ENCODE measurements at places on chromosomes 4 and X. TPM values are rescaled to one million over a fixed set of nuclear protein-coding genes. Genes with fewer than 3 reads are reported as not detected.

Gene IQCM
- not detected for total RNA-seq

Gene G3BP2
- 251 TPM for total RNA-seq

Gene CITED1
- total RNA-seq, result not detected

DNA sequence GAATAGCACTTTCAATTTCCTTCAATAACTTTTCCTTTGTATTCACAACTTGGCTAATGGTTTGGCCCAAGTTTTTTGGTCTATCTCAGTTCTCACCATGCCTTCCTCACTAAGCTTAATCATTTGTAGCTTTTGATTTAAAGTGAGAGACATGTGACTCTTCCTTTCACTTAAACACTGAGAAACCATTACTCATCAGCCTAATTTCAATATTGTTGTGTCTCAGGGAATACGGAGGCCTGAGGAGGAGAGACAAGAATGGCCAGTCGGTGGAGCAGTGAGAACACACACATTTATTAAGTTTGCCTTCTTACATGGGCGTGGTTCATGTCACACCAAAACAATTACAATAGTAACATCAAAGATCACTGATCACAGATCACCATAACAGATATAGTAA, 56.7 kb downstream of the TSPAN5 start:
- H3K4me1 ChIP-seq, result peaks cover 37% of the 10 kb centered on the region
- peak; percentile 25 for DNase-seq

DNA sequence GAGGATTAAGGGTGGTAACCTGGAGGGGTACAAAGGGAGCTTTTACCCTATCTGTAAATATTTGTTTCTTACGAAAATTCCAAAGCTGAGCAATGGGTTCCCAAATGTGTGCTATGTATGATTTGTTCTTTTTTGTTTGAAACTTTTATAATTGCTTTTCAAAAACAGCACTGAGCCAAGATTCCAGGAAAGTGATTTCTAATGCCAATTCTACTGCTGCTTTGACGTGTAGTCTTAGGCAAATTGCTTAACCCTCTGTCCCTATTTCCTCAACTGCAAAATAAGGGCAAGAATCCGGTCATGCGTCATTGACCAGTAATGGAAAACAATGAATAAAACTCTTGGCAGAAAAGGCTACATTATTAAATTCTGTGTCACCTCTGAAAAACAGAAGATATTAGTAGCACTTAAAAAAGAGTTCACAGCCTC, 454.7 kb downstream of the IL15 start:
- H3K4me1 ChIP-seq, result no peaks in the 10 kb centered on the region
- H3K36me3 ChIP-seq, result peaks cover 31% of the 10 kb centered on the region
- no peak for DNase-seq
- no peak overlapping the region for H3K27ac ChIP-seq

DNA sequence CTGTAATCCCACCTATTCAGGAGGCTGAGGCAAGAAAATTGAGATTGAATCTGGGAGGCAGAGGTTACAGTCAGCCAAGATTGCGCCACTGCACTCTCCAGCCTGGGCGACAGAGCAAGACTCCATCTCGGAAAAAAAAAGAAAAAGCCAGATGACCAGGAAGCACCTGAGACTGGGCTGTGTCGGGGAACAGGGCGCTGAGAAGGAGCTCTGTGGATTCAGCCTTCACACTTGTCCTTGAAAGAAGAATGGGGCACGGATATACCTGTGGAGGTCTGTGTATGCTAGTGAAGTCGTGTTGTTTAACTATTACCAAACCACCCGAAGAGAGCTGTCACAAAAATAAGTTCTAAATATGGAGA, 39.3 kb upstream of the TADA2B start:
- DNase-seq, result no peak
- H3K36me3 ChIP-seq, result peaks cover 24% of the 10 kb centered on the region
- H3K4me3 ChIP-seq, result no peak overlapping the region
- H3K27me3 ChIP-seq, result no peaks in the 10 kb centered on the region

DNA sequence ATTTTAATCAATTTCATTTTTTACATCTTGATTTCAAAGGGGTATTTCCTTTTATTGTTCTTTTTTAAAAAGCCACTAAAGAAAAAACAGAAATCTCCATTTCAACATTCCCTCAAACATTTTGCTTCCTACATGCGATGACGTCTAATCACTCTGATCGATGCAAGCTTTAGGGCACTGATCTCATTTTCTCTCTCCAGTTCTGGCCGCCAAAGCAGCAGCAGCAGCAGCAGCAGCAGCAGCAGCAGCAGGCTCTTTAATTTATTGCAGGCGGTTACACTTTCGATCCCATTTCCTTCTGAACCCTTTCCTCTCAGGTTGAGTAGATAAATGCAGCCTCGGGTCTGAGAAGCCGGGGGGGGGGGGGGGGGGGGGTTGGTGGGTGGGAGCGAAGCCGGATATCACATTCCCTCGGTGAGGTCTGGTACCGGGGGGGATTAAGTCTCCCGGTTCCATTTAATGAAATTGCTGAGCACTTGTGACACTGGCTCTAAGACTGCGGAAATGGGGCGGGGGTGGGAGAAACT, 3.4 kb upstream of the PCDH7 start:
- peaks cover 76% of the 10 kb centered on the region for H3K27me3 ChIP-seq
- H3K4me1 ChIP-seq, result peaks cover 28% of the 10 kb centered on the region
- no peak for DNase-seq
- peak overlapping the region; percentile 59 for H3K4me3 ChIP-seq
- H3K36me3 ChIP-seq, result peaks cover 1% of the 10 kb centered on the region

DNA sequence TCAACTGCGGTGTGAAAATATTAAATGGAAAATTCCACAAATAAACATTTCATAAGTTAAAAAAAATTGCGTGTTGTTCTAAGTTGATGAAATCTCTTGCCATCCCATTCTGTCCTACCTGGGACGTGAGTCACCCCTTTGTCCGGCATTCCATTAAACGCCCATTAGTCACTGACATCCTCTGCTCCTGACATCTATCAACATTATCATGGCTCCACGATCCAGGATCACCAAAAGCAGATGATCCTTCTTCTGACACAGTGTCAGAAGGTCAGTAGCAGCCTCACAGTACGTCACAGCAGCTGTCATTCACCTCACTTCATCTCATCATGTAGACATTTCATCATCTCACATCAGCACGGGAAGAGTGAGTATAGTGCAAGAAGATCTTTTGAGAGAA, 125.7 kb downstream of the ZNF827 start:
- no peaks in the 10 kb centered on the region for H3K27me3 ChIP-seq
- H3K36me3 ChIP-seq, result peaks cover 88% of the 10 kb centered on the region
- no peak overlapping the region for H3K4me3 ChIP-seq
- H3K27ac ChIP-seq, result peak overlapping the region; percentile 50
- no peak for DNase-seq

- H3K4me3 ChIP-seq, result no peak overlapping the region
- H3K36me3 ChIP-seq, result no peaks in the 10 kb centered on the region
- DNase-seq, result no peak
Measured at GRCh38 chrX:45557387-45557786, 356.7 kb upstream of the DIPK2B start.
